ENCODE measurements at places on chromosomes 7 and 10. TPM values are rescaled to one million over a fixed set of nuclear protein-coding genes. Genes with fewer than 3 reads are reported as not detected.
A peak's percentile ranks its signal among the peaks of the same experiment; 100 is the strongest.

GRCh38 chr7:30750010-30750409, 1.9 kb upstream of the INMT start:
- DNase-seq, result no peak

DNA sequence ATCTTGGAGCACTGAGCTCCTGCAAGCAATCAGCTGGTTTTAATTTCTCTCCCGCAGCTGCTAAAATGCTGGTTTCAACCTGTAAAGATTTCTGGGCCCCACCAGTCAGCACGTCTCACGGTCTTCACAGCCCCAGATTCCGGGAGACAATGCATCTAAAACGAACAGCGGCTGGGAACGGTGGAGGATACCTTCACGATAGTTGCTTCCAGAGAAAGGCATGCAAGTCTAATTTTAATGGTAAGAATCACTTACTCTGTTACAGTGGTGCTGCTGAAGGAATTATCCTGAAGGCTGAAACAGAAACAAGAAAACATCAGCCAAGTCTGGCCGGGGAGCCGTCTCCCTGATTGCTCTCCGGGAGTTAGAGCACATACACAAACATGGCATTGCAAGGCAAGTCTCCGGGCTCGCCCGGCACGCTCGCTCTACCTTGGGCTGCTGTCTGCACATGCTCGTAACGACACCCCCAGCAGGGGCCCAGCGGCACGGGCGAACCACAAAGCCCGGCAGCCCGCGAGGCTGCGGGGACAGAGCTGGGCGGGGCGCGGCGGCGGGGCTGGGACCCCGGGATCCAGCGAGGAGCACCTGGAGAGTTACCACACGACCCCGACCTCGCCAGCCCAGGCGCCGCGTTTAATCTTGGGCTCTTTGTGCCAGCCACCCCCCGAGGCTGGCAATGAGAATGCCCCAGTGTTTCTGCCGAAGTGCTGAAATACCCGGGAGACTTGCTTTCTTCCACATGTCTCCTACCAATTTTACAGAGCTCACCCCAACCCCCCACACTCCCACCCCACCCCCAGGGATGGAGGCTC, at the start of gene FAM13C:
TSS of gene FAM13C (minus strand) at position 406 of the 815 bp plus-strand sequence. CDS start at position 317, 89 bp downstream.
- peak; percentile 46 for DNase-seq

DNA sequence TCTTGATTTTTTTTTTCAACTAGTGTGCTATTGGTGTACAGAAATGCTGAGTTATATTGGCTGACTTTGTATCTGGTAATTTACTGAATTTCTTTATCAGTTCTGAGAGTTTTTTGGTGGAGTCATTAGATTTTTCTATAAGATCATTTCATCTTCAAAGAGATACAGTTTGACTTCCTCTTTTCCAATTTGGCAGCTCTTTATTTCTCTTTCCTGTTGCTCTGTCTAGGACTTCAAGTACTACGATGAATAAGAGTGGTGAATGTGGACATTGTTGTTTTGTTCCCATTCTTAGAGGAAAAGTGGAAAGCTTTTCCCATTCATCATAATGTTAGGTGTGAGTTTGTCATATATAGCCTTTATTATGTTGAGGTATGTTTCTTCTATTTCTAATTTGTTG, 50.2 kb downstream of the LOXL4 start:
- DNase-seq, result no peak

GRCh38 chr7:84393786-84394185, 199.2 kb upstream of the SEMA3A start:
- DNase-seq, result no peak

DNA sequence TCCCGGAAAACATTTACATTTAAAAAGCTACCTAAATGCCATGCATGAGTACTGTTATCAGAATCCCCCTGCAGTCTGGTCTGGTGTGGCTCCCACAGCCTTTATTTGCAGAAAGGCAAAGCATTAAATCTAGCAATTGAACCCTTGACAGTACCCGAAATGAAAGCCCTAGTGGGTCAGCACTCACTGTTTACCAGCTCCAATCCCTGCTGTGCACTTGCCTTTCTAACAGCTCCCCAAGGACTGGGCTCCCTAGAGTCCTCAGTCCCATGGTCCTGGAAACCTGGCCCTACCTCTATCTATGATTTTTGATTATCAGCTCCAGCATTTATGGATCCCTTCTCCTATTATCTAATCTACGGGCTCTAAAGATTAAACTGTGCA, 1.9 kb upstream of the MACC1 start:
- no peak for DNase-seq

Gene TAC1
- total RNA-seq, result 0.10 TPM

Gene MYH16
- total RNA-seq, result 0.05 TPM

Gene EBF3
- total RNA-seq, result 0.05 TPM

- DNase-seq, result no peak
These were observed 875.5 kb upstream of the SORCS1 start for GRCh38 chr10:108039821-108040584.

DNA sequence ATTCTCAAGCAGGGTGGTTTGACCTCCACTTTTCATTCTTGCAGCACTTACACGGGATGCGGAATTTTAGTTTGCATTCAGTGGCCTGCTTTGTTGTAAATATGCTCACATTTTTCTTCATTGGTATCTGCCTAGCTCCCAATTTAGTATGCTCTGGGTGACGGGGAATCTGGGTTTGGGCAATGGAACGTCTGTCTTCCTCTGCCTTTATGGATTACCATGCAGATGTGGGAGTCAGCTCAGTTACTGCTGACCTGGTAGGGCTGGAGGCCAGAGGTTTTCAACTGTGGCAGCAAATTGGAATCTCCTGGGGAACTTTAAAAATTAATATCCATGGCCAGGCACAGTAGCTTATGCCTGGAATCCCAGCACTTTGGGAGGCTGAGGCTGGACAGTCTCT, 161.6 kb downstream of the CAMK1D start:
- no peak for DNase-seq

GRCh38 chr7:130273933-130274255, 7.2 kb downstream of the CPA2 start:
- no peak for DNase-seq

GRCh38 chr7:15279640-15280039, 282.2 kb downstream of the AGMO start:
- DNase-seq, result no peak

- no peak for DNase-seq
These were observed 15.9 kb upstream of the FAM241B start for GRCh38 chr10:69614130-69614529.
